ENCODE measurements at places on chromosomes 7 and 10. TPM values are rescaled to one million over a fixed set of nuclear protein-coding genes. Genes with fewer than 3 reads are reported as not detected.

- no peak for DNase-seq
These were observed 93.1 kb upstream of the HABP2 start for GRCh38 chr10:113459626-113460280.

DNA sequence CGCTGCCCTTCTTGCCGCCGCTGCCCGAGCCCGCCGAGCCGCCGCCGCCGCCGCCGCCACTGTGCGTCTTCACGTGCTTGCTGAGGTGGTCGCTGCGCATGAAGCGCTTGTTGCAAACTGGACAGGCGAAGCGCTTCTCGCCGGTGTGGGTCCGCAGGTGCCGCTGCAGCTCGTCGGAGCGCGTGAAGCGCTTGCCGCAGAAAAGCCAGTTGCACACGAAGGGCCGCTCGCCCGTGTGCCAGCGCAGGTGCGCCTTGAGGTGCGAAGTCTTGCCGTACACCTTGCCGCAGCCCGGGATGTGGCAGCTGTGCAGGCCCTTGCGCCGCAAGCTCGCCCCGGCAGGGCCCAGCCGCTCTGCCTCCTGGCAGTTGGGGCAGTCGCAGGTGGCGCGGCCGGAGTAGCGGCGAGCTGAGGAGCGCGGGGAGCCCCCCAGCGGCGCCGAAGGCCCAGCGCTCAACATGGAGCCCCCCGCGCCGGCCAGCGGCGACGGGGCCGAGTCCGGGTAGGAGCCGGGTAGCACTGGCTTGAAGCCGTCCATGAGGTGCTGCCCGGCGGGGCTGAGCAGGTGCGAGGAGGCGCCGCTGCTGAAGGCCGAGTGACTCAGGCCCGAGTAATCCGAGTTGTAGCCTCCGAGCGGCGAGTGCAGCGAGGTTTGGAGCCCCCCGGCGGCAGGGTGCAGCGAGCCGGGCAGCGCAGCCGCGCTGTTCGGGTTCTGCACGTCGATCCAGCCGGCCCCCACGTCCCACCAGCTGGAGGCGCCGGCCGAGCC, 2.1 kb downstream of the SP8 start:
- DNase-seq: no peak

DNA sequence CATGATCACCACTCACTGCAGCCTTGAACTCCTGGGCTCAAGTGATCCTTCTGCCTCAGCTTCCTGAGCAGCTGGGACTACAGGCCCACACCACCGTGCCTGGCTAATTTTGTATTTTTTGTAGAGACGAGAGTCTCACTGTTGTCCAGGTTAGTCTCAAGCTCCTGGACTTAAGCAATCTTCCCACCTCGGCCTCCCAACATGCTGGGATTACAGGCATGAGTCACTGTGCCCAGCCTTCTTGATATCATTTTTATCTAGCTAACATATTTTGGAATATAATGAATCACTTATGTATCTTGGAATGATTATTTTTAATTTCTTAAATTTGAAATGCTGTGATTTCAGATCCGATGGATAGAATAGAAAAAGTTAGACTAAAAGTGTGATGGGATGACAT, 18.4 kb downstream of the ARL4A start:
- DNase-seq: no peak

- no peak for DNase-seq
These were observed 5.8 kb downstream of the SYNPO2L start for GRCh38 chr10:73649876-73650536.

SLK gene
- total RNA-seq: 16.6 TPM

FGFR2 gene
- 7.4 TPM for total RNA-seq

- DNase-seq: no peak
These were observed 27.8 kb downstream of the CREB5 start for GRCh38 chr7:28440055-28440601.

GRCh38 chr7:94949532-94949931, 42.1 kb downstream of the PPP1R9A start:
- DNase-seq: peak; percentile 23

GRCh38 chr7:93821463-93821862, 69.1 kb downstream of the TFPI2 start:
- DNase-seq: no peak

DNA sequence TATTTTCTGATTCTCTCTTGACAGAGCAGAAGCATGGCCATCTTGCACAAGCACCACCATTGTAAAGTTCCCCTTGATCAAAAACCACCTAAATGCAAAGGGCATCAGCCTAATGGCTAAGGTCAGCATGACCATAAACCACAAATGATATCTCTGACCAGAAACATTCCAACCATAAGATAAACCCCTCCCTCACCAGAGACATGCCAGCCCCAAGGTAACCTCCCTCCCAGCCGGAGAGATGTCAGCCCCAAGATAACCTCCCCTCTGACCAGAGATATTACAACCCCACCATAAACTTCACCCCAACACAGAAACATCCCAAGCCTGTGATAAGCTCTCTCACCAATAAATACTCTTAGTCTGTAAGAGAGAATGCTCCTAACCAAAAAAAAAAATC, 72.1 kb upstream of the CDK1 start:
- no peak for DNase-seq

GRCh38 chr7:67364441-67365017, 367.9 kb downstream of the TYW1 start:
- DNase-seq: no peak

GRCh38 chr10:70355051-70356021, 27.1 kb downstream of the LRRC20 start:
- DNase-seq: no peak

GRCh38 chr7:115748123-115748738, 282.3 kb downstream of the TFEC start:
- DNase-seq: peak; percentile 9

- DNase-seq: no peak
These were observed 297.0 kb upstream of the AUTS2 start for GRCh38 chr7:69301253-69301652.

DNA sequence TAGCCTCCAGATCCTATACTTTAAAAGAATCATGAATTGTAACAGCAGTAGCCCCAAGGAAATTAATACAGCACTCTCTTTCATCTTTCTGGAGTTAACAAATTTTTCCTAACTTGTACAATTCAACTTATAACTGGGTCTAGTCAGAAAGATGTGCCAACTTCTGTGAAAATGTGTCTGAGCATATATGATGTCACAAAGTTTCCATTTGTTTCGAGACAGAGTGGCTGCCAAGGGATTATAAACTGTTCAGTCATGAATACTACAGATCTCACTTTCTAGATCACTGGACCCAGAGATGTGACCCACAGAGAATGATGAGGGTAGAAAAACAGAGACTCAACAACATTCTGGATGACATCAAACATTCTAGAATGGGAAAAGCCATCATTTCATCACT, 249.2 kb upstream of the PHF14 start:
- DNase-seq: no peak

DNA sequence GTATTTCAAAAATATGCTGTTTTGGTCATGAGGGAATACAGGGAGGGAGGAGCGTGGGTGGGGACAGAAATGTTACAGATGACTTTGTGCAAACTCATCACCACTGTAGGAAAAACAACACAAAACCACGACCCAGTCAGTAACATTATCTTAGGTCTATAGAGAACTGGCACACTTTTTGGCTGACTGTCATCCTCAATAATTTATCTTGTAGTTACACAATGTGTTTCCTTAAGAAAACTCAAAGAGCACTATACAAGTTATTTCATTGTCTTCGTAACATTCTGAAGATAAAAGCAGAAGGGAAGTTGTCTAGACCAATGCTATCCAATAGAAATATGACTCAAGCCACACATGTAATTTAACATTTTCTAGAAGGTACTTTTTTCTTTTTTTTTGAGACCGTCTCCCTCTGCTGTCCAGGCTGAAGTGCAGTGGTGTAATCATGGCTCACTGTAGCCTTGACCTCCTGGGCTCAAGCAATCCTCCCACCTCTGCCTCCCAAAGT, 16.9 kb upstream of the CDK14 start:
- peak; percentile 65 for DNase-seq

DNA sequence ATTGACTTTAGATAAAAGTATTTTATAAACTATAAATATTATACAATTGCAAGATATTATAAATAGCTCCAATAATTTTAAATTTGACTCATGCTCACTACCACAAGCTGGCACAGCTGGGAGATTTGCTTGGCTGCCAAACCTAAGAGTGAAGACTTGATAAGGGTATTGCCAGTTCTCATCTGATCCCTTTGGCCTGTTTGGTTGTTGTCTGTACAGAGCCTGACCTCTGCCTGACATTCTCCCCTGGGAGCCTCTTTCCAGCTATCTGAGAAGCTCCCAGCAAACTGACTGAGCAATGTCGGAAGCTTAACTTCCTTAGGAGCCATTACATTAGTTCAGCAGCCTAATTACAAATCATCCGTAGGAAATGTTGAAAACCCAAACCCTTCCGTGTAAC, 10.2 kb upstream of the LMOD2 start:
- no peak for DNase-seq

DIP2C gene
- 18.5 TPM for total RNA-seq

PIP gene
- total RNA-seq: not detected

MYO1G gene
- total RNA-seq: not detected

DNA sequence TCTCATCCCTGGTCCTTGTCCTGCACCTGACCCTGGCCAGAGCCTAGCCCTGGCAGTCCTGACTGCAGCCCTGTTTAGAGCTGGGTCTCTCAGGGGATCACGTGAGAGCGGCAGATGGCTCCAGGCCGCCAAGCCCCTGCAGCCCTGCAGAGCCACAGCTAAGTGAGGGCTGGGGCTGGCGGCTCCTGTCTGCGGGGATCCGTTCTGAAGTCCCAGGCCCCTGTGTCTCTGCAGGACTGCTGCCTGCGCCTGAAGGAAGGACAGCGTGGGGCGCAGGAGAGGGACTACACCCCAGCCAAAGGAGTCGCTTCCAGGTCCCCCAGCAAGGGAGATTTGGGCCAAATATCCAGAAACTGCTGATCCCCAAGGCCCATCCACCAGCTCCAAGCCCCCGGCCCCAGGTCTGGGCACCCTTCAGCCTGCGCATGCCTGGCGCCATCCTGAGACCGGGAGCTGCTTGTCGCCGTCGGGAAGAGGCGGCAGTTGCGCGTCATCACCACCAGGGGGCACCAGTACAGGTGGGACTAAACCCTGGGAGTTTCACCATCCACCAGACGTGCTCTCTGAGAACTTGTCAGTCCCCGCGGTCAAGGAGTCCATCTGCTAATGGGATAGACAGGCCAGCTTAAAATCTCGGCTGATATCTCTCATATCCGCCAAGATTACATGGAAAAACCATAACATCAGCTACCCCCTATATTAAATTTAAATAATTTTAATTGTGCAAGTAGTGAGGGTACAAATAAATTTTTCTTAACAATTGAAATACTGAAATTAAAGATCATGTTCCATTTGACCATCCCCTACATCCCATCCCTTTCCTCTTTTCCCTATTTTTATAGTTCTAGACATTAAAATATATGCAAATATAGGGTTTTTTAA, 25.1 kb upstream of the GHRHR start:
- DNase-seq: peak; percentile 54

GRCh38 chr7:518630-519483, 789 bp downstream of the PDGFA start:
- peak; percentile 85 for DNase-seq

GRCh38 chr10:1661416-1661815, 75.9 kb downstream of the ADARB2 start:
- DNase-seq: no peak

GHRHR gene
- not detected for total RNA-seq

TRIL gene
- 0.20 TPM for total RNA-seq

RASSF4 gene
- total RNA-seq: 2.9 TPM

DNA sequence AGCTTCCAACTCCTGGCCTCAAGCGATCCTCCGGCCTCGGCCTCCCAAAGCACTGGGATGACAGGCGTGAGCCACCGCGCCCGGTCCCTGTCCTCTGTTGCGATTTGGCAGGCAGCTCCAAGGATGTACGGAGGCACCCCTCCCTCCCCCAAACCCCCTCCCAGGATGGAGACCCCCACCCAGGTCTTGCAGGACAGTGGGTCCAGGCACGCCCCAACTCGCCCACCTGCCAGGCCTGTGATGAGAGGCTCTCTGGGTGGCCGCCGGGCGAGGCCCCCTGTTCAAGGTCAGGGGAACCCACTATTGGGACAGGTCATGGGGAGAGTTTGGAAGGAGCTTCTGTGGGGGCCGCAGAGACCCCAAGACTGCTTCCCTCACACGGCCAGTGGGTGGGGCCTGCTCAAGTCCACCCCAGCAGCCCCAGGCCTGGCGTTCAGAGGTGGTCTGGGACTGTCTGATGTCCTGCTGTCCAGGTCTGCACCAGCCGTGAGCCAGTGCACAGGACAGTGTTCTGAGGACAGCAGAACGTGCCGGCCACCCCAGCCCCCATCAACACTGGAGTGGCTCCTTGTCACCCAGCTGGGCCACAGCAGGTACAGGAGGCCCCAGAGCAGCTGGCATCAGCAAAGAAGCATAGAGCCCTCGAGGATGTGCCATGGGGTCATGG, 2.5 kb downstream of the ADAP1 start:
- no peak for DNase-seq

- no peak for DNase-seq
These were observed 49.5 kb downstream of the PIK3AP1 start for GRCh38 chr10:96670786-96671185.

All from Caki2 (cell line).